ENCODE measurements at places on chromosomes 2 and 18.

DNA sequence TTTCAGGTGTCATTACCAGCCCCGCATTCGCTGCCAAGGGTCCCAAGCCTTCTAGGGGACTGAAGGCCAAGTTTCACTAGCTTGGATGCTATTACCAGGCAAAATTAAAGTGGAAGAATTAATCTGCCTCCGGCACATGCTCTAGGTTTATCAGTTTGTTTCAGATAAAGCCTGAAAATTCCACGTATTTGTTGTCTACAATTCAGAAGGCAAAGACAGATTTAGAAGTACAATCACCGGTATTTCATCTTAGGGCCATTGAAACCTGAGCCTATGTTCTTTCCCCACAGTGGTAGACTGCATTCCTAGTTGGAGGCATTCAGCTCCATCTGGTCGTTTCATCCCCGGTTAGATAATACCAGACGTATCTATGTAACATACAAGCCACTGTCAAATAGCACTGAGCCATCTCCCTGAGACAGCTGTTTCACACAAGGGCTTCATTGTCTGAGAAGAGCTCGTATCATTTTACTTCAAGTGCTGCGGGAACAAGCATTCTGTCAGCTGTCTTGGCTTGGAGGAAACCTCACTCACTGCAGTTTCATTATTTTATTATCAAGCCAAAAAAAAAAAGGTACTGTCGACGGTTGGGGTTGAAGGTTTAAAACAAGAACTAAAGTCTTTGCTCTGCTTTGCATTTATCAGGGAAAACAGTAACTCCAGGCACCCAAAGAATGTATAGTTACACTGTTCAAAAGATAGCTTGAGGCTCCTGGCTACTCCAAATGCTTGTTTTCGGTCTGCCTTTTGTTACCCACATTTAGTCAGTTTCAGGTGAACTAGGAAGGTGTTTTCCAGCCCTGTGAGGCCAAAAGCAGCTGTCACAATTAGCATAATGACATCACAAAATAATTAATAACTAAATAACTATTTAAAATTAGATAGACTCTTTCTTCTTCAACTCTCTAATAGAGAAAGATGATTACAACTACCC lies 76.7 kb downstream of the TGIF1 start:
- peak; percentile 12 for DNase-seq

DNA sequence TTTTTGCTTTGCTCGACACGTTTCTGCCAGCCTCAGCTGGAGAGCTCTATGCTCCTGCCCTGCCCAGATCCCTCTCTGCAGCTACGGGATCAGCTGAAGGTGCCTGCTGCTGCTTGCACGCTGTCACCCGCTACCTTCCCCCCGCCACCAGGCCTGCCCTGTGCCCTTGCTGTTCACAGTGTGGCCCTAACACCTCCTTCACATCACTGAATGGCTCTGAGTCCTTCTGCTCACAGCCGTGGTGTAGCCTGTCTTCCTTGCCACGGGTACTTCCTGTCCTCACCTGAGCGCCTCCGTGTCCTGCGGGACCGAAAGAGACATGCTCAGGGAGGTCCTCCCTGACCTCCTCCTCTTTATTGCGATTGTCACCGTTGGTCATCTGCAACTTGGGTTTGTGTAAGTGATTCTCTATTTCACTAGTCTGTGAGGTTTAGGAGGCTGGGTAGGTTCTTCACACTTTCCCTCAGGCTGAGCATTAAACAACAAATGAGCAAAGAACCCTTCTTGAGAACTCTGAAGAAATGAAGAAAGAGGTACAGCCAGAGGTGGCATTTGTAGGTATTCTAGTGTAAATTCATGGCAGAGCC lies 127.5 kb downstream of the NCK2 start:
- DNase-seq, result no peak

DNA sequence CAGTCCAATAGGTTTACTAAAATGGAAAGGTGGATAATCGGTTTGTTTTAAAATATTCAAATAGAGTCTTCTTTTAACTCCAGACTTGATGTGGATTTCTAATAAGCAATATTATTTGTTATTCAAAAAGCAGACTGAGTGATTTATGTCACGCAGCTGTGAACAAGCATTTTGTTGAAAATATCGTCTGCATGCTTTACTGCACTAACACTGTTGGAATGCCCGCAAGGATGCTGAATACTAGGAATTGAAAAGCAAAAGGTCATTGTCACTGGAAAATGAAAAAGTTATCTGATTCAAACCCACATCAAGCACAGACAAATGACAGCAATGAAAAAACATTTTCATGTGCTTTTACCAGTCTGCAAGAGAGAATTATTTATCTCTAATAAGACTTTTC lies 31.1 kb downstream of the CHN1 start:
- no peak for DNase-seq

DNA sequence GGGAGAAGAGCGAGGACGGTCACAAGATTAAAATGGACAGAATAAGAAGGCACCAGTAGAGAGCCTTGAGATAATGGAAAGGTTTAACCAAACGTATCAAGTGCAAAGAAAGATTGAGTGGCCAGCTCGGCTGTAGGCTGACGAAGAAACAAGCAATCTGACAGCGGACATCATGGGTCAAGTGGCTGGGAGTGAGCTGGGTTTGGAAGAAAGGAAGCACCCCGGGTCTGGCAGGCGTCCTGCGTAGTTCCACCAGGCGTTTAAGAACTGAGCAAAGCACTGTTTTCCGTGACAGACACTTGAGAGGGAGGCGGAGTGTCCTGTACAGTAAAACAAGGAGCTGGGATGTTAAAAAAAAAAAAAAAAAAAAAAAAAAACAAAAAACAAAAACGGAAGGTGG lies 27.1 kb downstream of the DAPL1 start:
- no peak for DNase-seq

DNA sequence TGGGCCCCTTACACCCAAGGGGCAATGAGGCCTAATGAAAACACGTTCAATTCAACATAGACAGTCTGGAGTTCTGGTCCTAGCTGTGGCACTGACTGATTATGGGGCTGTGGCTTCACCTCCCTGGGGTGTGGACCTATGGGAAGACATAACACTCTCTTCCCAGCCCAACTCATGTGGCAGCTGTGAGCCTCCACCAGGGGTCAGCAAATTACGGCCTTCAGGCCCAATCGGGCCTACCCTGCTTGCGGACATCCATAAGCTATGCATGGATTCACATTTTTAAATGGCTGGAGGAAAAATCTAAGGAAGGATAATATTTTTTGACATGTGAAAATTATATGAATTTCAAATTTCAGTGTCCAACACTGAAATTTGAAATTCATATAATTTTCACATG lies 101.3 kb downstream of the LOXHD1 start:
- peak; percentile 39 for DNase-seq

DNA sequence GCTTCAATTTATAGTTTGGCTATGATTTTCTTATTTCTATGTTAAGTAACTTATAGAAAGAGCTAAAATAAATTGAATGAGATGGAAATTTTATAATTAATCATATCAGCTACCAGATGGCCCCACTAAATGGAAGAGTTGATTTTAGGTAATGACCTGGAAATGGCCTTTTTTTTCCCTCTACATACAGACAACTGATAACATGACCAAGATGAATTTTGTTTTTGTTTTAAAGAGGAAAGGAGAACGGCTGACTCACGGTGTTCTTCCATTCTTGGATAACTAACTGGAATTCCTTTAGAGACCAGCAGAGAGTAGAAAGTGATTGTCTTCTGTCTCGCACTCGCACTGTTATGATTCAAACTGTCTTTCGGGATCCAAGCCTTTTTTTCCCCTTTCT lies 91.0 kb downstream of the TMEM185B start:
- peak; percentile 28 for DNase-seq

- DNase-seq, result peak; percentile 36
Measured at GRCh38 chr2:54575379-54575888, 119.3 kb downstream of the SPTBN1 start.

DNA sequence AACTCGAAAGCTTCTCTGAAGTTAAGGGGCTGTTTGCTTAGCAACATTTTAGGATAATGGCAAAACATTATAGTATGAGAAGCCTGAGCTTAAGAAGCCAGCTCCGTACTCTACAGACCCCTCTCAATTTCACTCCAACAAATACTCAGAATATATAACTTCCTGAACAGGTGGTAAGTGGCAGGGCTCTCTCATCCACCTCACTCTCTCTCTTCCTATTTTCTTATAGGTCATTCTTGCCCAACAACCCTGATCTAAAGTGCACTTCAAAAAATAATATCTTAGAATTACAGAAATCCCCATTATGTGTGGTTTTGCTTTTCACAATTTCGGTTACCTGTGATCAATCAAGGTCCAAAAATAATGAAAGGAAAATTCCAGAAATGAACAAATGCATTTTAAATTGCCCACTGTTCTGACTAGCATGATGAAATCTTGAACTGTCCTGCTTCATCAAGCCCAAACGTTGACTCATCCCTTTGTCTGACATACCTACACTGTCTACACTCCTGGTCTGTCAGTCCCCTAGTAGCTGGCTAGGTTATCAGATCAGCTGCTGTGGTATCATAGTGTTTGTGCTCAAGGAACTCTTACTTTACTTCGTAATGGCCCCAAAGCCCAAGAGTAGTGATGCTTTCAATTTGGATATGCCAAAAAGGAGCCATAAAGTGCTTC lies 122.8 kb upstream of the COL5A2 start:
- DNase-seq, result peak; percentile 42

- peak; percentile 53 for DNase-seq
Measured at GRCh38 chr2:120737340-120738101, 1.9 kb downstream of the GLI2 start.

- peak; percentile 24 for DNase-seq
Measured at GRCh38 chr2:122136056-122136455, 380.6 kb downstream of the TSN start.

DNA sequence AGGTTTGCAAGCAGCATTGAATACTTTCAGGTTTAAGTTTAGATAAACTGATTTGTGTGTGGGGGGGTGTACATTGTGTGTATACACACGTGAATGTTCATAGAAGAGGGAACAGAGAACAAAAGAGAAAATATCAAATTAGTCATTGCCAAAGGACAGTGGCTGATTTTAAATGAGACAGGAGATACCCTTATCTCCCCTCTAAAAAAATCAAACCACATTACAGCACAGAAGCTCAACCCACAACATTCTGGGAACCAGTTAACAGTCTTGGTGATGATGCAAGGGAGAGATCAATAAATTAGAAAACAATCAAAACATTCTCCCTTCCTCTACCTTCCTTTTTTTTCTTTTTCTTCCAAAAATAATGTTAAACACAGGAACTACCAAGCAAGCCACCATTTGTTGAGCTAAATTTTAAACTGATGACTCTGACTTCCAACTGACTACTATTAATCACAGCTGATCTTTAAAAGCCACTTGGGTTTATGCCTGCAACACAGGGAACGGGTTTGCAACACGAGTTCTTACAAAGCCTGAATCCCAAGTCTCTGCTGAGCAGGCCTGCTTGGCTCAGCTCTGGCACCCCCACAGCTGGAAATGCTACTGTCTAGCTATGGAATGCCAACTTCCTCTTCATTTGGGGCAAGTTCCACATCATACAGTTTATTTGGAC lies 119.2 kb upstream of the ACVR1C start:
- peak; percentile 91 for DNase-seq

DNA sequence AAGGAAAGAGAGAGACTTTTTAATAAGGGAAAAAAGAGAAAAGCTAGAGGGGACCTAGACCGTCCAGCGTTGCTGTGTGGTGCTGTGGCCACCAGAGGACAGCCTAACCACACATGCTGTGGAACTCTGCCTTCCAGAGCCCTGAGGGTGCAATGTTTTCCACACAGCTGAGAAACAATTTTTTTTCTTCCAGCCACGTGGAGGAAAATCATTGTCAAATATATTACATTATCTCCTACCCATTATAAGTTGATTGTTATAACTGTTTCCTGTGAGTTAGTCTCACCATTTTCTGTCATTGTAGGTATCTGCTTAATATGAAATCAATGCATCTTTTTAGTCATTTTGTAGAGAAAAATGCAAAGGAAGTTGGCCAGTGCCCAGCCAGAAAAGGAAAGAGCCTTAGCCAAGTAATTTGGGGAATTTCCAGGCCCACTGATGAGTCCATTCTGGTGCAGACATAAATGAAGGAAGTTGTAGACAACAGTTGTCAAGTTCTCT lies 5.9 kb upstream of the MRPL19 start:
- DNase-seq, result peak; percentile 93

GRCh38 chr2:26608557-26608956 lies 32.6 kb downstream of the CIB4 start:
- no peak for DNase-seq

DNA sequence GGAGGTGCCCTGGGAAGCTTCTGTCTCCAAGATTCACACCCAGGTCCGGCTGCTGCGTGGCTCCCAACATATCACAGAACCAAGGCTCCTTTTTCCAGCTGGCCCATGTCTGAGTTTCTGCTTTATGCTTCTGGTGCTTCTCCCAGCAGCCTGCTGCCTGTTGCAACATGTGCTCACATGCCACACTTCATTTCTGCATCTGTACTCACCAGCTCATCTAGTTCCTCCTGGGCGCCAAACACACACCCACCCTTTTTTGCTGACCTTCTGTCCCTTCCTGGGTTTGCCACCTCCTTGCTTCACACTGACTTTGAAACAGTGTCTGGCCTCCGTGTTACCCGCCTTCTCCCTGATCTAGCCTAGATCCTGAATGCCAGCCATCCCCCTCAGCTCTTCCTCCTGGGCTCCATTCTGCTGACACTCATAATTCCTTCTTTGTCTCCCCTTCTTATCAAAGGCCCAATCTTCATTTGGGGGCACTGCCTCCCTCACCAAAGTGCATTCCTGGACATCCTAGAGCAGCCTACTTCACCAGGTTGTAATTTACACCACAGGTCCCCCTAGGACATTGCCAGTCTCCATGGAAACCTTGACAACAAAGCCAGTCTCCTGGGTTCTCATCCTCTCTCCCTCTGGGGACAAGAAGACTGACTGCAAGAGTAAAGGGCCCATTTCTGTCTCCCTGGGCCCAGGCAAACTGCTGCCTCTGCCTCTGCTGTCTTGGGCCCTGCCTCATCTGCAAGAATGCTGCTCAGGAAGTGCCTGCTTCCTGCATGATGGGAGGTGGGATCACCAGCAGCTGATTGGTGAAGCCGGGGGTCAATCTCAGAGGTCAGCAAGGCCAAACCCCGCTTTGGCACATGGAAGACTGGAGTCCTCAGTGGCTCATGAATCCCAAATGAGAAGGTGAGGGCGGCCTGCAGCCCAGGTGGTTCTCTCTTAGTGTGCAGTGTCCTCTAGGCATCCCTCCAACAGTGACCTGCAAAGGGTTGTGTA lies 13.9 kb upstream of the PROM2 start:
- DNase-seq, result peak; percentile 67

DNA sequence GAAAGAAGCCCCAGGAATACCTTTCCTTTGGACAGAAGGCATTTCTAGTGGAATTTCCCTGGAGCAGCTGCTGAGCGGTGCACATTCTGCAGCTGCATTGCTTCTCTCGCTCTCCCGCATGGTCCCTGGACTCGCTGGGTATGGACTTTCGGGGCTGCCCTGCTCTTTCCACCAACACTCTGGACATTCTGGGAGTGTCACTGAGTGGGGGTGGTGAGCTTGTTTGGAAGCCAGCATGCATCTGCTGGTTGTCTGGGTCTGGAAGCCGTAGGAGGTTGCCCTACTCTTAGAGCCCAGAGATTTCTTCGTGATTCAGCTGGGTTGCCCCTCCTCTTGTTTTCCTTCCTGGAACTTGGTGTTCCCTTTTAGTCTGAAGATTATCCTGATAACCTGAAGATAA lies 52.6 kb downstream of the TWIST2 start:
- DNase-seq, result peak; percentile 72
